Fibroblast of lung (primary cell): ENCODE measurements at places on chromosomes 1 and 21. TPM values are rescaled to one million over a fixed set of nuclear protein-coding genes. Genes with fewer than 3 reads are reported as not detected.

The EPHB2 gene
- 4.1 and 21.8 TPM in 2 replicates for polyA plus RNA-seq

The OR10J1 gene
- polyA plus RNA-seq, result not detected in 2 replicates

The MMP23B gene
- 0.82 and 0.89 TPM in 2 replicates for polyA plus RNA-seq

The DENND2D gene
- polyA plus RNA-seq, result 2.2 and 2.5 TPM in 2 replicates

The MEGF6 gene
- polyA plus RNA-seq, result 0.54 and 1.6 TPM in 2 replicates

The NBPF4 gene
- not detected in 2 replicates for polyA plus RNA-seq

The OR2T11 gene
- polyA plus RNA-seq, result not detected in 2 replicates

The SLC25A34 gene
- 0.23 and 0.35 TPM in 2 replicates for polyA plus RNA-seq

The SH2D2A gene
- not detected in 2 replicates for polyA plus RNA-seq

The C1QB gene
- not detected in 2 replicates for polyA plus RNA-seq

The CR1 gene
- polyA plus RNA-seq, result not detected in 2 replicates

The GJB5 gene
- not detected in 2 replicates for polyA plus RNA-seq

The LRRC71 gene
- 0.16 and 1.8 TPM in 2 replicates for polyA plus RNA-seq

The TINAGL1 gene
- 2.8 and 92.5 TPM in 2 replicates for polyA plus RNA-seq

The SERBP1 gene
- polyA plus RNA-seq, result 273 and 331 TPM in 2 replicates

The ELK4 gene
- polyA plus RNA-seq, result 8.0 and 11.8 TPM in 2 replicates

The FCGR3A gene
- not detected in 2 replicates for polyA plus RNA-seq

The CRABP2 gene
- 48.9 and 184 TPM in 2 replicates for polyA plus RNA-seq

The PLCH2 gene
- polyA plus RNA-seq, result 0.02 and 0.10 TPM in 2 replicates

The RIMKLA gene
- polyA plus RNA-seq, result 0.05 TPM in 1 of 2 replicates, not detected in the other

The PHLDA3 gene
- 25.9 and 26.5 TPM in 2 replicates for polyA plus RNA-seq

The RBM34 gene
- polyA plus RNA-seq, result 30.3 and 30.6 TPM in 2 replicates

The MYOC gene
- polyA plus RNA-seq, result 1.1 and 2.0 TPM in 2 replicates

The OR2L13 gene
- polyA plus RNA-seq, result 0.03 TPM in 1 of 2 replicates, not detected in the other

The FMOD gene
- polyA plus RNA-seq, result 2.9 and 9.0 TPM in 2 replicates

The CD53 gene
- polyA plus RNA-seq, result 0.06 TPM in 1 of 2 replicates, not detected in the other

The SMIM34 gene
- not detected in 2 replicates for polyA plus RNA-seq

The MLLT11 gene
- polyA plus RNA-seq, result 7.2 and 10.4 TPM in 2 replicates

The BEST4 gene
- 0.10 and 0.11 TPM in 2 replicates for polyA plus RNA-seq

The TCP10L gene
- polyA plus RNA-seq, result 0.24 TPM in 1 of 2 replicates, not detected in the other

The STIL gene
- 6.2 and 17.1 TPM in 2 replicates for polyA plus RNA-seq

The RHD gene
- not detected in 2 replicates for polyA plus RNA-seq

The ADGRB2 gene
- polyA plus RNA-seq, result 4.4 and 4.8 TPM in 2 replicates

The BATF3 gene
- 3.6 and 9.1 TPM in 2 replicates for polyA plus RNA-seq

The CFAP141 gene
- polyA plus RNA-seq, result not detected in 2 replicates

The HPCAL4 gene
- polyA plus RNA-seq, result not detected in 2 replicates

The TSPEAR gene
- polyA plus RNA-seq, result not detected in 2 replicates

The DNALI1 gene
- 8.3 and 13.4 TPM in 2 replicates for polyA plus RNA-seq

The CFH gene
- polyA plus RNA-seq, result 83.0 and 108 TPM in 2 replicates

The FCER1G gene
- polyA plus RNA-seq, result 0.21 and 0.85 TPM in 2 replicates

The SYT14 gene
- 0.84 and 0.93 TPM in 2 replicates for polyA plus RNA-seq

The DDX59 gene
- polyA plus RNA-seq, result 13.0 and 14.0 TPM in 2 replicates

The BPNT1 gene
- 51.2 and 54.9 TPM in 2 replicates for polyA plus RNA-seq

The KIAA1614 gene
- 2.0 and 3.0 TPM in 2 replicates for polyA plus RNA-seq
